ENCODE measurements at places on chromosomes 6 and 20.

DNA sequence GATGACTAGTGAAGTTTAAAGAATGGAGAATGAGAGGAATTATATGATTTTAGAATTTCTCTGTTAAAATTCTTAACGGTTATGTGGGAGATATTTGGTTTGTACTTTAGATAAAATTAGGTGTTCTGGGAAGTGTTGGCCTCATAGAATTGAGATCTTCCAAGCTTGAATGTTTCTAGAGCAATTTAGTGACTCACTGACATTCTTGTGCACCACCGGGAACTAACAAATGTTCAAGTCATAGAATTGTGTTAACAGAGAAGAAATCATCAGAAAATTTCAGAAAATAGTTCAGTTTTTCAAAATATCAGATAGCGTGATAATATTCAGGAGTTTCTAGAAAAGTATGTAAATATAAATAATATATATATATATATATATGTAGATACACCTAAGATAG lies 67.9 kb upstream of the BMP5 start:
- no peak for DNase-seq

GRCh38 chr20:2578475-2579192 lies 42.3 kb downstream of the TMC2 start:
- no peak for DNase-seq

- DNase-seq = no peak
Measured at GRCh38 chr6:8589941-8590729, 154.8 kb upstream of the SLC35B3 start.

- peak; percentile 22 for DNase-seq
Measured at GRCh38 chr6:105474234-105474633, 71.4 kb upstream of the PREP start.

GRCh38 chr6:136646377-136646776 lies 96.2 kb upstream of the MAP7 start:
- DNase-seq = peak; percentile 36

GRCh38 chr20:59015812-59016711 lies 3.2 kb upstream of the TUBB1 start:
- no peak for DNase-seq

- DNase-seq = no peak
Measured at GRCh38 chr6:113143206-113143605, 713.9 kb upstream of the MARCKS start.

- peak; percentile 86 for DNase-seq
Measured at GRCh38 chr6:13454286-13455221, 32.8 kb downstream of the GFOD1 start.
